ENCODE measurements at places on chromosomes 13 and 19.

GRCh38 chr13:23570099-23570920, at the start of gene TNFRSF19:
TSS of gene TNFRSF19 (plus strand) at chr13:23570412. CDS start at chr13:23590184, 19,772 bp downstream.
- DNase-seq = peak; percentile 64

GRCh38 chr13:28958018-28958417, 137.9 kb downstream of the MTUS2 start:
- no peak for DNase-seq

- DNase-seq = no peak
Observed at GRCh38 chr13:35687336-35687735, 210.8 kb upstream of the MAB21L1 start.

DNA sequence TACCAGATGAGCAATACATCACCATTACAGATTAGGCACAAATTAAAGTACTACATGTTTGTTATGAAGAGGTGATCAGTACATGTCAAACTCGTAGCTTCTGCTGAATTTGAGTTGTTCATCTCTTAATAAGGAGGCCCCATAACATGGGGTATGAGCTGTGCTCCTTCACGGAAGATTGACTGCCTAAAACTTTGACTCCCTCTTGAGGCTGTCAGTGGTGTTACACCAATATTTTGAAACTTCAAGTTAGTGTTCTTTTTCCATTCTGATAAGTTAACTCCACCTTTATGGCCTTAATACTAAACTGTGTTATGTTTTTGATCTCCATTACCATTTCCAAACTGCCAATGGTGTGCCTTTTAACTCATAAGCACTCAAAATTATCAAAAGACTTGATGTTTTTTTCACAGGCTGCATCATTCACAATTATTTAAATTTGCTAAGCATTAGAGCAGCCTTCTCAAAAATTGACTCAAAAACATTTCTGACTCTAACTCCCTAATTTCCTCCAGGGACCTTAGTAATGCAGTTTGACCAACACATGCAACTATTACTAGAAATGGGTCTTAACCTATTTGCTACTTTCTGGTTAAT, 1591.5 kb downstream of the PCDH9 start:
- DNase-seq = no peak

DNA sequence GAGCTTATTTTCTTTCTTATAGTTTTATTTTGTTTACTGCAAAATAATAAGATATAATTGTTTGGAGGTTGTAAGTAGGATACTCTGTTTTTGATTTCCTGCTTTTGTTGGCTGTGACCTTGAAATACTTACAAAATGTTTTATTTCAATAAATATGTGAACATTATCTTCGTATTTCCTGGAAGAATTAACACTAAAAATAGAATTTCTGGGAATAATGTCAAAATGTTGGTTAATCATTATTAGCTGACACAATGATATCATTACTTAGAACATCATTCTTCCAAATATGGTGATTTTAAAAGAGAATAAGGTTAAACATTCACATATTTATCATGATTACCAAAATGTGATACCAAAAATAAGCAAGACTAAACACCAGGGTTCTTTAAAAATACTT, 1148.6 kb upstream of the PRR20A start:
- DNase-seq = no peak

GRCh38 chr13:40665126-40666044, 1.1 kb downstream of the FOXO1 start:
- peak; percentile 61 for DNase-seq

GRCh38 chr19:57599377-57599760, 316 bp upstream of the ZNF530 start:
- no peak for DNase-seq

- DNase-seq = no peak
Observed at GRCh38 chr19:43331435-43332010, 22.0 kb upstream of the CD177 start.

GRCh38 chr13:100541897-100542825, 46.4 kb downstream of the GGACT start:
- peak; percentile 37 for DNase-seq

DNA sequence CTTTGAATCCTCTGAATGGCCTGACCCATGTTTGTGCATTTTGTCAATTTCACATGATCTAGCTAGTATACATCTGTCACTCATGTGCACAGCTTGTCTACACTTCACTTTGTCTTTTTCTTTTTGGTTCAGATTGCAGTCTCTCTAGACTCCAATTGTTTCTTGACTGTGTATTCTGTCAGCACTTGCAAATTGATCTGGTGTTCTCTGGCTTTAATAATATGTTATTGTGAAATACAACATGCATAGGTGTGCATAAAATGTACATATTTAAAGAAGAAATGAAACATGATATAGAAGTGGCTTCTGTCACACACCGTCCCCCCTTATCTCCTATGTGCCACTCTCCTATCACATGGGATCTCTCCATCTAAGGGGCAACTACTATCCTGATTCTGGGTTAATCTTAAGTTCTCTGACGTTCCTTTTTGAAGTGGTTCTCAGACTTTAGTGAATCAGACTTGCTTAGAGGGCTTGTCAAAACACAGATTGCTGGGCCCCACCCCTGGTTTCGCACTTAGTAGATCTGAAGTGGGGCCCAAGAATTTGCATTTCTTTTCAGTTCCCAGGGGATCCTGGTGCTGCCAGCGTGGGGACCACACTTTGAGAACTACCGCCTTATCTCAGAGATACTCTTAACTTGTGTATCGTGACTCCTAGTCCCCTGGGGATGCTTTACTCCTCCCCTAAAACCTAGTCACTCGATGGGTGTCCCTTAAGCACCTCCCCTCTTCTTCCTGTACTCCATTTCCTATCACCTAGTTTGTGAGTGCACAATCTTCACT, 5.8 kb downstream of the KRTDAP start:
- no peak for DNase-seq

GRCh38 chr19:10878253-10878652, 6.9 kb downstream of the CARM1 start:
- no peak for DNase-seq

DNA sequence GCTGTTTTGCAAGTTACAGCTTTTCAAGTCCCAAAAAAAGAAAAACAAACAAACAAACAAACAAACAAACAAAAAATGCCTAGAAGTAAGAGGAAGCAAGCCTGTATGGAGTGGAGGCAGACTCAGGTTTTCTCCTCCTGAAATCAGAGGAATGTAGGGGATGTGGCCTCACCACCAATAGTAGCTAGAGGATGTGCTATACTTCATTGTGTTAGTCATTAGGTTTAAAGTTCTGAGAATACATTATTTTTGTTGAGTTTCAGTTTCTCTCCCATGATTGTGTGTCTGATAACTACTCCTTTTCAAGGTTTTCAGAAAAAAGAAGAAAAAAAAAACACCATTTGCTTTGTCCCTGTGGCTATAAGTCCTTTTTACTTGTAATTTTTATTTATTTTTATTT, 524.5 kb downstream of the GPC6 start:
- no peak for DNase-seq

GRCh38 chr13:41061075-41061913, at the start of gene WBP4:
TSS of gene WBP4 (plus strand) at chr13:41061509. CDS start at chr13:41061674, 165 bp downstream.
- peak; percentile 91 for DNase-seq

- no peak for DNase-seq
Observed at GRCh38 chr13:80499536-80500290, 158.8 kb upstream of the SPRY2 start.
